ENCODE measurements at places on chromosomes 4 and X. TPM values are rescaled to one million over a fixed set of nuclear protein-coding genes. Genes with fewer than 3 reads are reported as not detected.

Gene SLIT2
- total RNA-seq = 8.1 TPM

Gene ANAPC10
- 20.2 TPM for total RNA-seq

Gene PABPC5
- 1.5 TPM for total RNA-seq

Gene PRDM8
- total RNA-seq = 30.5 TPM

Gene NOA1
- total RNA-seq = 20.3 TPM

Gene SERTM2
- total RNA-seq = 0.92 TPM

Gene ZXDB
- 7.5 TPM for total RNA-seq

DNA sequence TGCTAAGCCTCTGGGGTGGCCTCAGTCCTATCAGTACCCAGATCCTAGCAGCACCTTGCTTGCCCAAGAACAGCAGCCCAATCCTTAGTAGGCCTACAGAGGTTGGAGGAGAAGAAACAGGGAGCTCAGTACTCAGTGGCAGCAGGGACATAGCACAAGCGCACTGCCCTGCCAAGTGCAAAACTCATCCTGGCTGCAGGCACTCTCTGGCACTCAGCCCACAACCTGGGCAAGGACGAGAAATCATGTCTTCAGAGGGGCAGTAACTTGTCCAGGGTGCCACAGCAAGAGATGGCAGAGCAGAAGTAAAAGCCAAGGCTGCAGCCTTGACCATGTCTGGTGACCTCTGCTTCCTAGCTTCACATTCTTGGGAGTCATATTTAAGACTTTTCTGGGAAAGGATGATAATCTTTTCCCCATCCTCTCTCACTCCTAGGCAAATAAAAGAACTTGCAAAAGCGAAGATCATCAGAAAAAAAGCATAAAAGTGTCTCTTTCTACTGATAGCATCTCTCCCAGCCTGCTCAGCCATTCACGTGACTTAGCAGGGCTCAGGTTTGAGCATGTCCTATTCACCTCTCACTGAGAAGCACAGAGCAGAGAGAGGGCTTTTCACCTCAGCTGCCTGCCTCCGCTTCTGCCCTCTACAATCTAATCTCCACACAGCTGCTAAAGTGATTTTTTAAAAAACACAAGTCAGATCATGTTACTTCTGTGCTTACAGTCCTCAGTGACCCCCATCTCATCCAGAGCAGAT is 37.2 kb upstream of the MAGEA4 start:
- DNase-seq = no peak

GRCh38 chr4:113822555-113823290 is 61.2 kb upstream of the CAMK2D start:
- no peak for DNase-seq

- DNase-seq = no peak
These were observed 213.1 kb upstream of the HDX start for GRCh38 chrX:84715315-84715714.

- no peak for DNase-seq
These were observed 78.6 kb upstream of the LDB2 start for GRCh38 chr4:16977081-16977480.

GRCh38 chr4:126630230-126630629 is 1002.5 kb upstream of the INTU start:
- no peak for DNase-seq

DNA sequence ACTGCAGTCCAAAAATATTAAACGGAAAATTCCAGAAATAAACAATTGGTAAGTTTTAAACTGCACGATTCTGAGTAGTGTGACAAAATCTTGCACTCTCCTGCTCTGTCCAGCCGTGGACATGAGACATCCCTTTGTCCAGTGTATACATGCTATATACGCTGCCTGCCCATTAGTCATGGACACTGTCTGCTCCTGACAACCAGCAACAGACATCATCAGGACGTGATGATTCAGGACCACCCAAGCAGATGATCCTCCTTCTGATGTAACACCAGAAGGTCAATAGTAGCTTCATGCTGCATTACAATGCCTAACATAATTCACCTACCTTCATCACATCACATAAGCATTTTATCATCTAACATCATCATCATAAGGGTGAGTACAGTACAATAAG is 36.3 kb downstream of the ATRX start:
- no peak for DNase-seq

GRCh38 chr4:71107726-71108125 is 114.3 kb downstream of the DCK start:
- no peak for DNase-seq

- no peak for DNase-seq
These were observed 7.9 kb upstream of the NALF2 start for GRCh38 chrX:69496183-69496582.

GRCh38 chrX:17613979-17614588 is 123.2 kb upstream of the SCML1 start:
- no peak for DNase-seq

GRCh38 chr4:54727346-54727745 is 69.6 kb downstream of the KIT start:
- DNase-seq = no peak

GRCh38 chr4:42673082-42673425 is 16.1 kb upstream of the ATP8A1 start:
- no peak for DNase-seq

- DNase-seq = no peak
These were observed 151.1 kb upstream of the BCOR start for GRCh38 chrX:40248822-40249221.

DNA sequence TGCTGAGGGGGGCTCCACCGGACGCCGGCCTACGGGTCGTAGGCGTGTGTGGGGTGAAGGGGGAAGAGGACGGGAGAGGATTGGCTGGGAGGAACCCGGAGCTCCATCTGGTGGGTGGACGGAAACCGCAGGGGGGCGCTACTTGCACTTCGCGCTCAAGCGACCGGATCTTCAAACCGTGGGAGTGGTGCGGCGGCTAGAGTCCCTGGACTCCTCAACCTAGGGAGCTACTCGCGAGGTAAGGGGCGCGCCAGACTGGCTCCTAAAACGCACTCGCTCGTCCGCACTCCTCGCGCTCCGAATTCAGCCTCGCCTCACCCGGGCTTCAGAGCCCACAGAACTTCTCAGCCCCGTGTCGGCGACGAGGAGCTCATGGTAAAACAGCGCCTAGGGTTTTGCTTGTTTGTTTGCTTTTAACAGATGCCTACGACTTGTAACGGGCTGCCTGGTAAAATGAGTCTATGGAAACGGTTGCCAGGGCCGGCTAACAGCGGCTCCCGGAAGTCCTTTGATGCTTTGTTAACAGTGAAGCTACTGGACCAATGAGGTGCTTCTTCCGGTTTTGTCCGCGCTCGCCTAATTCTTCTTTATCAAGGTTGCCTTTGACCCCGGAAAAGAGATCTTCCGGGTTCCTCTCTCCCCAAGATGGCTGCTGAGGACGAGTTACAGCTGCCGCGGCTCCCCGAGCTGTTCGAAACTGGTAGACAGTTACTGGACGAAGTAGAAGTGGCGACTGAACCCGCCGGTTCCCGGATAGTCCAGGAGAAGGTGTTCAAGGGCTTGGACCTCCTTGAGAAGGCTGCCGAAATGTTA is at the start of gene IGBP1:
Gene IGBP1 (plus strand): TSS at position 145 of the 813 bp plus-strand sequence. CDS start 501 bp downstream, at position 646.
- peak; percentile 80 for DNase-seq

DNA sequence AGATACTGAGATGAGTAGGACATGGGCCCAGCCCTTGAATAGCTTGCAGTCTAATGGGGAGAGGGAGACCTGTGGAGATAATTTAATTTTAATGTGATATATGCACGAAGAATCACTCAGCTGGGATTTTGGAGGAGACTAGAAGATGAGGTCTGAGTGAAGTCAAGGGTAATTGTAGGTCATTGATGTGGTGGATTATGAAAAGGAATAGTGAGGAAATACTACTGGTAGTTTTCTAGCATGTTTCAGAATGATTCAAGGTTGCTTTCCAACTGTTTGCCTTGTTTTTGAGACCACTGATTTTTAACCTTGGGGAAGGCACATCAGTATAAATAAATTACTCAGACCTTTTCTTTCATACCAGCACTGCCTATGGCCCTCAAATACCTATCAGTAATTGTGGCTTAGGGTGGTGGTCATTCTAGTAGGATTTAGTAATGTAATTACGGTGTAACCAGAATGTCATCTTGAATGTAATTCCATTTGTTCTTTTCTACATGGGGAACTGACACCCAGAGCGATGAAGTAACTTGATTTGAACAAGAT is 25.6 kb downstream of the PTTG2 start:
- no peak for DNase-seq

GRCh38 chr4:39543034-39543433 is 15.8 kb upstream of the UGDH start:
- DNase-seq = no peak

DNA sequence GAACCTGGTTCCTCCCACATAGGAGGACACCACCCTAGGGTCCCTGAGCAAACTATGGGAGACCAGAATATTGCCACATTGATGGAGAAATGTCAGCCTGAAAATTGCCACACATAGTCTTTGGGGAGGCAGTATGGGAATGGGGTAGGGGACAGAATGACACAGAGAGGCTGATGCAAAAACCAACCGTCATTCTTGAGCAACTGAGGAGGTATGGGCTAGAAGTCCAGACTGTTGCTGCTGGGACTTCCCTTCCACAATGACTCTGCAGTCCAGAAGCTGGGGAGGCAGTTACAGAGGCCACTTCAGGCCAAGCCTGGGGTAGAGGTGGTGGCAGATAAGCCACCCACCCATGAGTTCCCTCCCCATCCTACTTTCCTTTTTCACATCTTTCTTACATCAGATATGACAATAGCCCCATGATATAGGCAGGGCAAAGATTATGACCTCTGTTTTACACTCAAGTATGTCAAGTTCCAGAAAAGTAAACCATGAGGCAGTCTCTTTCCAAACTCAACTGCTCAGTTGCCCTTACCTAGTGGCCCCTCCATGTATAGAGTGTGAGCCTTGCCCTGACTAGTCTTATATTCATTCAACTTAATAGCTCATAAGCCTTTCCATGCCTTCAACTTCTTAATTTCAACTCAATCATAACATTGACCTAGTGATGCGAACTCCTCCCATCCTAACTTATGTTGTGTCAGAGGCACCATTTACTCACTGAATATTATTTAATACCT is 41.7 kb downstream of the VSIG4 start:
- no peak for DNase-seq

- no peak for DNase-seq
These were observed 227.7 kb downstream of the C4orf33 start for GRCh38 chr4:129323658-129324057.
